Stimulated activated CD8-positive, alpha-beta memory T cell treated with anti-CD3 and anti-CD28 coated beads, Interleukin-7, amount 100 ng/mL, for 1 hour (primary cell): ENCODE measurements at places on chromosomes 11 and 22.

GRCh38 chr11:130051082-130051481, 18.6 kb upstream of the APLP2 start:
- no peak for DNase-seq

GRCh38 chr11:100757646-100758045, 70.6 kb downstream of the ARHGAP42 start:
- DNase-seq, result no peak

DNA sequence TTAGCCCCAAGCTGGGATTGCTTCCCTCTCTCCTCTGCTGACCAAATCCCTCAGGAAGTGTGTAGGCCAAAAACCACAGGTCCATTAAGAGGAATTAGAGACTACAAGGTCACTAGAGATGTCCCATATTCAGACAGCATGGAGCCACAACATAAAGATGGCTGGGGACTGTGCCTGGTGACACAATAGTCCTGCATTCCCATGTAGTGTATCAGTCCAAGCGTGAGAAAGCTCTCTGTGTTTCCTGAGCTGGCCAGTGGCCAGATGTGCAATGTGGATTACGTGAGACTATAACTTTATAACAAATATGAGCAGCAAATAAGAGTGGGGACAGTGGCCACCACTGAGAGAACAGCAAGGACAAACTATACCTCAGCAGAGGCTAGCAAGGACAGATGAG, 7.6 kb upstream of the MS4A10 start:
- no peak for DNase-seq

DNA sequence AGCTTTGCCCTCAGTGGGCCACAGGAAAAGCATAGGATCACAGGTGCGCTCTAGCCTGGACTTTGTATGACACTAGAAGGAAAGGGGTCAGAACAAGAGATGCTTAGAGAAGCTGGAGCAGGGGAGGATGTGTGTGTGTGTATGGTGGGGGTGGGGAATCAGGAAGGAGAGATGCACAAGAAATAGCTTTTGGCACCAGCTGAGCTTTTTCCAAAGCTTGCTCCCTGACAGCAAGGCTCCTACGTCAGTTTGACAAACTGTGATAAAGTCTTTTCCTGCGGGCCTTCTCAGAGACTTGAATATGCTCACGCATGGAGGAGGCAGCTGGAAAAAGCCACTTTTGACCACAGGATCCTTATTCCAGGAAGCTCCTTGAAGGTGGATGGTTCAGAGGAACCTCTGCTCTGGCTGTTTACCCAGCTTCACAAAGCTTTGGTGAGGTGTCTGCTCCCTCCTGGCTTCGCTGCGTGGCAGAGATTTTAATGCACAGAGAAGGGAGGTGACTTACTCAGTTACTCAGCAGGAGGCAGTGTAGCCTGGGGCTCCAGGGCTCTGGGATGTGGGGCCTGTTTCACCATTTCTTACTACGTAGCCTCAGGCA, 3.9 kb downstream of the CDC42EP1 start:
- no peak for DNase-seq

DNA sequence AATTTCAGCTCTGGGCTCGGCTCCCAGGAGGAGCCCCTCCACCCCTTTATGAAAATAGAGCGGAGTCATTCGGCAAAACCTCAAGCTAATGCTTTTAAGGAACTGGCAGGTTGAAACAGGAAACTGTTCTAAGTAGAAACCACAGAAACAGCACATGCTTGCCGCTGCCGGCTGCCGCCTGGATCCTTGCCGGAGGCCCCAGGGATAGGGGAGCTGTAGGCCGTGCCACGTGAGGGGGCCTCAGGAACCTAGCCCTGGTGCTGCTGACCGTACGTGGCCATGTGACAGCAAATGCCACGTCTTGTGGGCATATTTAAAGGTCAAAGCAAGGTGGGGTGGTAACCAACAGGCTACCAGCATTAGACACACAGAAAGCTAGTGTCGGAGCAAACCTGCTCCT, 77.9 kb upstream of the TIMP3 start:
- peak; percentile 6 for DNase-seq

DNA sequence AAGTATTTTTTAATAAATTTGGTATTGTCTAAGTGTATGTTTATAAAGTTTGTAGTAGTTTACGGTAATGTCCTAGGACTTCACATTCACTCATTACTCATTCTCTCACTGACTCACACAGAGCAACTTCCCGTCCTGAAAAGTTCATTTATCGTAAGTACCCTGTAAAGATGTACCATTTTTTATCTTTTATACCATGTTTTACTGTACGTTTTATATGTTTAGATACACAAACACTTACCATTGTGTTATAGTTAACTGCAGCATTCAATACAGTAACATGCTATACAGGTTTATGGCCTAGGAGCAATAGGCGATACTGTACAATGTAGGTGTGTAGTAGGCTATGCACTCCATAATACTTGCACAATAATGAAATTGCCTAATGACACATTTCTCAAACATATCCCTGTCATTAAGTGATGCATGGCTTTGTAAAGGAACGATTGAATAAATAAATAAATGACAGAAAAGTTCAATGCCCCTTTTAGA, 12.5 kb upstream of the CARD18 start:
- no peak for DNase-seq

DNA sequence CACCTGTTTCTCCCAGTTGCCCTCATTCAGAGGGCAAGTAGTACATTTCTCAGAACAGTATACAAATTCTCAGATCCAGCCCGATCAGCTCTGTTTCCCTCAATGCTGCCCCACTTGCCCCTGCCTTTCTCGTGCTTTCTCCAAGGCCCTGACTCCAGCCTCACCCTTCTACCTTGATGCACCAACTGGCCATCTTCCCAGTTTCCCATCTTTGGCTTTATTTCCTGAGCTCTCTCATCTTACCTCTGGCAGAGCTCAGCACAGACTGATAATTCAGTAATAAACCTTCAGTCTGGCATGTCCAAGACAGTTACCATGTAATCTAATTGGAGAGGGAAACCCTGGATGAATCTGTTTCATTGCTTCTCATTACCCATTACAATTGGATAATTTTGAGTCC, 184.5 kb upstream of the ISX start:
- DNase-seq, result no peak

DNA sequence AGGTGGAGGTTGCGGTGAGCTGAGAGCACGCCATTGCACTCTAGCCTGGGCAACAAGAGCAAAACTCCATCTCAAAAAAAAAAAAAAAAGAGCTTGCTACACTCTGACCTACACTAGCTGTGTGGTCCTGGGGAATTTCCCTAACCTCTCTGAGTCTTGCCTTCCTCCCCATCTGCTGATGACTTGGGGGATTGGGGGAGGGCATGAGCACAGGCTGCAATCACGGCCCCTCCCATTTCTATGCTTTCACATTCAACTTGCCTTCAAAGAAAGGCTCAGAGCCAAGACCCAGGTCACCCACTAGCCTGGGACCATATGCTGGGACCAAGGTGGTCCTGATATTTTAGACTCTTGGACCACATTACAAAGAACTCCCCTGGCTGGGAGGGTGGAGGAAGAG, 39.8 kb upstream of the TEF start:
- DNase-seq, result no peak

DNA sequence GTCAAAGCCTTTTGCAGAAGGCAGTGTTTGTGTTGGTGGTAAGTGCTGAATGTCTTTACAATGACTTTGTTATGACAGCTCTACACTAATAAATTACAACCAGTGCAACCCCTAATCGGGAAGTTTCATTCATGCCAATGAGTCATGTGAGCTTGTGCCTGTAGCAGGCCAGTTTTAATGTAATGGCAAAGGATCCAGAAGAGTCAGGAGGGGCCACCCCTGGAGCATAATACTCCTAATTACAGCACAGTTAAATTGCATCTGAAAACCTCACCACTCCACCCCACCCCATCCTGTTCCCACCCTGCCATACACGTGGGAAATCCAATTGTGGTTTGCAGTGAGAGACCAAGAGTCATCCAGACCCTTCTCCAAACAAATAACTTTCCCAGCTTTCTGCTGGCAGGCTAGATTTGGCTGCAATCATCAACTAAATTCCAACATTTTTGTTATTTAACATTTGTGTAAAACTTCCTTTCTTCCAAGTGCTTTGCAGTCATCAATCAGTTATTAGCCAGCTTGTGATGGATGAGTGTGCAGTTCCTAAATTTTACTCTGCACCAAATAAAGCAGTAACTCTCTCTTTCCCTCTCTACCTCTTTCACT, 277.3 kb upstream of the FAT3 start:
- no peak for DNase-seq

- DNase-seq, result no peak
Observed at GRCh38 chr11:85746670-85747069, 60.7 kb upstream of the CCDC89 start.

- DNase-seq, result peak; percentile 5
Observed at GRCh38 chr11:5476186-5476819, 12.2 kb upstream of the OR52D1 start.

GRCh38 chr11:134615041-134615615, 203.1 kb upstream of the B3GAT1 start:
- no peak for DNase-seq

DNA sequence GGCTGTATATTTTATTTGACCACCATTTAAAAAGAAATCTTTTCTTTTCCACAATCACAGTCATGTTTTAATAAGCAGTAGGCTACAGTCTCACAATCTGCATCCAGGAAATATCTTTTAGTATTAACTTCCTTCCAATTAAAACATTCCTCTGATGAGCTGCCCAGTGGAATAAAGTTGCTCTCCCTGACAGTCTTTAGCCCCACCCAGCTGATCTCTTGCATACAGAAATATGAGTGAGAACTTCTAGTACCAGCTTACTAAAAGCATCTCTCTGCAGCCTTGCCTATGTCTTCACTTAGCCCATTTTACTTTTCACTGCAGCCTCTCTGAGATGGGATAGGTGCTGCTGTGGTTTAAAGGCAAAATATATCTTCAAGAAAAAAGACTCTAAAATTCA, 143.4 kb upstream of the ANO3 start:
- no peak for DNase-seq
